ENCODE measurements at places on chromosomes 13 and 19. TPM values are rescaled to one million over a fixed set of nuclear protein-coding genes. Genes with fewer than 3 reads are reported as not detected.

Gene ZIC5
- not detected for total RNA-seq

Gene NRTN
- 0.75 TPM for total RNA-seq

Gene ZNF418
- total RNA-seq, result not detected

Gene AMER2
- total RNA-seq, result not detected

Gene TEX101
- not detected for total RNA-seq

Gene DCT
- total RNA-seq, result 0.07 TPM

GRCh38 chr13:48233889-48234488 is 983 bp downstream of the ITM2B start:
- peak; percentile 57 for DNase-seq

- no peak for DNase-seq
Measured at GRCh38 chr13:35793823-35794222, 317.3 kb upstream of the MAB21L1 start.

DNA sequence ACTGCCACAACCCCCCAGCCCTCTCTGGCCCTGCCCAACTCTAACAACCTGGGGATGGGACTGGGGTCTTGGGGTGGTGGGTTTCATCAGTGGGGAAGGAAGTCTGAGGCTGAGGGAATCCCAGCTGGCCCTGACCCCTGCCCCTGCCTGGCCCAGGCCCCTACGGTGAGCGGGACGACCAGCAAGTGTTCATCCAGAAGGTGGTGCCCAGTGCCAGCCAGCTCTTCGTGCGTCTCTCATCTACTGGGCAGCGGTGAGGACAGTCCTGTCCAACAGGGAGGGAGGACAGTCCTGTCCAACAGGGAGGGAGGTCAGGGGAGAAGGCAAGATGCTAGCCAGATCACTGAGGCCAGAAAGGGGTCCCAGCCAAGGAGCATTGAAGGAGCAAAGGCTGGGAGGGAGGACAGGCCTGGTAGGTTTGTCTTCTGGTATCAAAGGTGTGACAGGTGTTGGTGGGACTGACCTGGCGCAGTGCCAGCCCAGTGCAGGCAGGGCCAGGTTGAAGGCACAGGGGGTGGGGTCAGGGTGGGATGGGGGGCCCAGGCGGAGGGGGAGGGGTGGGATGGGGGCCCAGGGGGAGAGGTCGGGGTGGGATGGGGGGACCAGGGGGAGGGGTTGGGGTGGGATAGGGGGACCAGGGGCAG is 12.1 kb upstream of the LTBP4 start:
- no peak for DNase-seq

GRCh38 chr13:69389899-69390298 is 717.7 kb upstream of the ATXN8OS start:
- peak; percentile 64 for DNase-seq

DNA sequence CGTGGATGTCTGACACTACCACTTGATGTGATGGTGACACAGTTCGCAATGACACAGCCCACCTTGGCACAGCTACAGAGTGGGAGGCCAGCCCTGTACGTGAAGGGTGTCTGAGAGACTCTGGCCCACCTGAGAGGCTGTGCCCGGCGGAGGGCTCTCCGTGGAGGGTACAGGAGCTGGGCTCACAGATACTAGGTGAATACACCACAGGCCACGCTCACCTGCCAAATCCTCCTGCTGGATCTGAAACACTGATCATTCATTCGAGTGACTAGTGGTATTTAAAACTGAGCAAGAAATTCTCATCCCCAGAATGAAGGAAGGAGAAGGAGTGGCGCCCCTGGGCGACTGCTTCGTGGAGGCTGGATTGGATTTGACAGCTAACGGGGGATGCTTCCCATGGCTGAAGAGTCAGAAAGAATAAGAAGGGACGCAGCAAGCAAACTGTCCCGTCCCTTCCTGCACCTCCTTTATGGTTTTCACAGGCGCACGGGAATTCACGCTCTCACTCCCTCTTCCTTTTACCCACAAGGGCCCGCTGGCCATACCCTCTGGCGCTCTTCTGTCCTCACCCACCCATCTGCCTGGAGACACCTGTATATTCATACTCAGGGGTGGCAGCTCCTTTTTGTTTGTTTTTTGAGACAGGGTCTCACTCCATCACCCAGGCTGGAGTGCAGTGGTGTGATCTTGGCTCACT is 25.0 kb downstream of the CEBPG start:
- DNase-seq, result no peak

GRCh38 chr19:47539747-47540311 is 25.0 kb upstream of the NAPA start:
- DNase-seq, result no peak

All from MCF 10A (cell line).